H1 (cell line): ENCODE measurements at places on chromosomes 12 and 14. TPM values are rescaled to one million over a fixed set of nuclear protein-coding genes. Genes with fewer than 3 reads are reported as not detected.
A peak's percentile ranks its signal among the peaks of the same experiment; 100 is the strongest.

Gene GPR84
- not detected in 2 replicates for total RNA-seq

Gene NPFF
- 0.80 TPM in 1 of 2 replicates, not detected in the other for total RNA-seq

Gene NUBPL
- 6.8 and 9.2 TPM in 2 replicates for total RNA-seq

Gene KLHL33
- total RNA-seq = 0.11 TPM in 1 of 2 replicates, not detected in the other

Gene SPSB2
- 13.0 and 13.9 TPM in 2 replicates for total RNA-seq

Gene HOXC9
- not detected in 2 replicates for total RNA-seq

Gene KRT2
- not detected in 2 replicates for total RNA-seq

Gene TESPA1
- total RNA-seq = not detected in 2 replicates

Gene TAS2R42
- not detected in 2 replicates for total RNA-seq

DNA sequence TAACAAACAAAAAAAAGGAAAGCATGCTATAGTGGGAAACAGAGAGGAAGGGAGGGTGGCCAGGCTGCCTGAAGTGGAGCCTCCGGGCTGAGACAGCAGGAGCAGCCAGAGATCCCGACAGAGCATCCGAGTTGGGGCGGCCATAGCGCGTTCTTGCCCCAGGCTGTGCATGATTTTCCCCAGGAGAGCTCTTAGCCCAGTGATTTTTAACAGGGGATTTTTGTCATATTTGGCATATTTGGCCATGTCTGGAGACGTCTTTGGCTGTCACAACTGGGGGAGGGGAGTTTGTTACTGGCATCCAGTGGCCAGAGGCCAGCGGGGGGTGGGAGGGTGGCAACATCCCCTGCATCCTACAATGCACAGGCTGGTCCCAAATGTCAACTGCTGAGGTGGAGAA is 23.6 kb downstream of the BDKRB1 start:
- no peak for DNase-seq

GRCh38 chr12:94811611-94812010 is 161.3 kb upstream of the TMCC3 start:
- DNase-seq = no peak

- DNase-seq = no peak
Measured at GRCh38 chr12:93361151-93361919, 16.4 kb upstream of the NUDT4 start.

DNA sequence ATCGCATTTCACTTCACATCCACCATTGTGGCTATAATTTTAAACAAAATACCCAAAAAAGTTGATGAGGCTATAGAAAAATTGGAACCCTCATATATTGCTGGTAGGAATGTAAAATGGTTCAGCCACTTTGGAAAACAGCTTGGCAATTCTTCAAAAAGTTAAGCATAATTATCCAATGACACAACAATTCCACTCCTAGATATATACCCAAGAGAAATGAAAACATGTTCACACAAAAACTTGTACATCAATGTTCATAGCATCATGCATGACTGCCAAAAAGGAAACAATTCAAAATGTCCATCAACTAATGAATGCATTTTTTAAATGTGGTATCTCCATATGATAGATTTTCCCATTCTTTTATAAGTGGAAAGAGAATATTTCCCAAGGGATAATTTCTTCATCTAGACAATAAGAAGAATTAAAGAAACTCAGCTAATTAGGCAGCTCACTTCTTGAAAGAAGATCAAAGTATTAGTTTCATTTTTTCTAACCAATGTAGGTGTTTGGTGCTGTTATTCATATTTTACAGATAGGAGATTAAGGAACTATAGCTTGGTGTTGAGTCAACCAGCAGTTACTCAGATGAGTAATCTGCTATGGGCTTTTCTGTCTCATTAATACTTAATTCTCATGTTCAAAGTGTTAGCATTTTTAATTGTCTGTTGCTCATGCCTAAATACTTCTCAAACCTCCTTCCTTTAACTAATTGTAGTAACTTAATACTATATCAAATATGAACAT is 32.8 kb downstream of the YEATS4 start:
- DNase-seq = no peak

DNA sequence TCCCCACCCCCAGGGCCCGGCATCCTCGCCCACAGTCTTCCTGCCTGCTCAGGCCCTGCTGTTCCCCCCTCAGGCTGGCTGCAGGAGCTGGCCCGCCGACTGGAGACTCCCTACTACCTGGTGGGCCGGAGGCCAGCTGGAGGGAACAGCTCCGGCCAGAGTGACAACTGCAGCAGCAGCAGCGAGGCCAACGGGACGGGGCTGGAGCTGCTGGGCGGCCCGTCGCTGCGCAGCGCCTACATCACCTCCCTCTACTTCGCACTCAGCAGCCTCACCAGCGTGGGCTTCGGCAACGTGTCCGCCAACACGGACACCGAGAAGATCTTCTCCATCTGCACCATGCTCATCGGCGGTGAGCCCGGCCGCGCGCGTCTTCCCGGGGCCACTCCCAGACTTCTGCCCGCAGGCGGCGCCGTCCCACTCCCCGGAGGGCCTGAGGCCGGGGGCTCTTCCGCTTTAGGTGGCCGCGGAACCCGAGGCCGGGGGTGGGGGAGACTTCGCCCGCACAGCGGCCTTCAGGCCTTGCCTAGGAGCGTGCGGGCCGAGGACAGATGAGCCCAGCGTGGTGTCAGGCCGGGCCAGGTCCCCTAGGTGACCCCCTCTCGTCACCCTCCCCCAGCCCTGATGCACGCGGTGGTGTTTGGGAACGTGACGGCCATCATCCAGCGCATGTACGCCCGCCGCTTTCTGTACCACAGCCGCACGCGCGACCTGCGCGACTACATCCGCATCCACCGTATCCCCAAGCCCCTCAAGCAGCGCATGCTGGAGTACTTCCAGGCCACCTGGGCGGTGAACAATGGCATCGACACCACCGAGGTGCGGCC is 10.2 kb downstream of the KCNH3 start:
- DNase-seq = peak; percentile 73

DNA sequence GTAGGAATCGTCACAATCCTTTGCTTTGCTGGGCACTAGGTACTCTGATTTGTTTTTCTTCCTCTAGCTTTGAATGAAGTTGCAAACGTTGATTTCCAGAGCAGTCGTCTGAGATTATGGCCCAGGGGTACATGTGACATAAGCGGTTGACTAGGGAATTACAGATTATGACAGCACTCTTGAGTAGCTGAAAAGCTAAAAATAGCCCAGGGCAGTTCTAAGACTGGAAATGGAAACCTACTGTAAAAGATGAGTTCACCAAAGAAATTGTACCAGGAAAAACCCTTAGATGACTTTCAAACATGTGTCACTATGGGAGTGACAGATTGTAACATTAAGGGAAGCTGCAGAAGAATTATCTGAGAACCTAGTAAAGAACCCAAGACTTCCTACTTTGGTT is 108.5 kb downstream of the ANO6 start:
- DNase-seq = no peak

DNA sequence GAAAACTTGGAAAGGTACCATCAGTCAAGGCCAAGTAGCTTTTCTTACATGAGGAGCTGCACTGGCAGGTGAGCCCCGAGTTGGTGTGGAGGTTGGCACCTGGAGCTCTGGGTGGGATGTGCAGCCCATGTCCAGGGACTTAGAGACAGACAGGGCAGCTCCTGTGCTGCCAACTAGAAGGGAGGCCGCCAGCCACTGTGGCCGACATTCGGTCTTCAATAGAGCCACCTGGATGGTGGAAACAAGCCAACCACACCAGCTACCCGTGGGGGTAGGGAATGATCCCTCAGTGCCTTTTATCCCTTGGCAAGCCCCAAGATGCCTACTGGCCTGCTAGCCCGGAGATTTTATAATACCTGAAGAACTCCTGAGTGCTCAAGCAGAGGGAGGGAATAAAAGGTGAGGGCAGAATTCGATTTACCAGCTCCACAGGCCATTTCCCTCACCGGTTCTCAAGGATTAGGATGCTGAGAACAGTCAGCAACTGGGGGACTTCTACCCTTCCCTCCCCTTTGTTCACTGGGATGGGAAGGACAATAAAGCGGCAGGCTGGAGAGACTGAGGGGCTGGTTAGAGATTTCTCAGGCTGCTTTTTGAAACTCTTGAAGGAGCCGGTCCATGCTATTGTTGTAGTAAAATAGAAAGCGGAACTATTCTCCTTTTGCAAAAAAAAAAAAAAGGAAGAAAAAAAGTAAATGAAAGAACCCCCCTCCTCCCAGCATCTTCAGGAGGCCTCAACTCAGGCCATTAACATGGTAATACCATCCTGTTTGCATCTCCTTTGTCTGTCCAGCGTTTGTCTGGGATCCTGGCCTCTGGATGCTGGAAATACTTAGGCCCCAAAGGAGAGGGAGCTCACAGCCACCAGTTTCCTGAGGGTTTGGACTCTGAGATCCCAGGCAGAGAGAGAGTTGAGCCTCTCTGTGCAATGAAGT is 321.6 kb downstream of the ZFP36L1 start:
- peak; percentile 52 for DNase-seq

- DNase-seq = no peak
Measured at GRCh38 chr12:129873111-129873832, 30.6 kb downstream of the TMEM132D start.

- no peak for DNase-seq
Measured at GRCh38 chr14:35861204-35861868, 35.2 kb downstream of the BRMS1L start.

- DNase-seq = no peak
Measured at GRCh38 chr14:92411941-92412340, 89.0 kb downstream of the SLC24A4 start.

DNA sequence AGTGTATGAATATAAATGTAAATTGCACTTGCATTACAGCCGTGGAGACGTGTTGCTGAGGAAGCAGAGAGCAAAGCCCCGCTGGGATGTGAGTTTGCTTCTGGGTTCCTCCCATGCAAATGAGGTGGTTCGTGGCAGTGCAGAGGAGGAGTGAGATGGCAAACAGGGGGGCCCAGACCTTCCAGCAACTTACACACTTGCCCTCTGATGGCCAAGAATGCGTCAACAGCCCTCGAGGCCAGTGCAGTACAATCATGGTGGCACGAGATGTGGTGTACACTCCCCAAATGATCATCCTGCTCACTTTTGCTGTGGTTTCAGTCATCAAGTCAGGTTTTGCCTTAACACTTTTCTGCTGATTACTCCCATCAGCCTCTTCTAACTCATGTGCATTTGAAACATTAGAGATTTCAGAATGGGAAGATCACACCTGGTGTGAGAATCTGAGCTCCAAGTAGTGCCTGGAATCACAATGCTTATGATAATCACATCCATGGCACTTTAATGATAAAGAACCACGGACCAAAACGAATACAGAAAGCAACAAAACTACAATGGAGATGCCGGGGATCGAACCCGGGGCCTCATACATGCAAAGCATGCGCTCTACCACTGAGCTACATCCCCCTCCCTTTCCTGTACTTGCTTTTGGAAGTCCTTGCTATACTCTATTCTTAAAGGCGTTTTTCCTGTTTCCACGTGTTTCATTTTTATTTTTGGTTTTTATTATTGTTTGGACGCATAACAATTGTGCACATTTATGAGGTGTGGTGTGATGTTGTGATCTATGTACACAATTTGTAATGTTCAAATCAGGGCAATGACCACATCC is 7.0 kb upstream of the UBC start:
- DNase-seq = no peak
